ENCODE measurements at places on chromosomes 16 and 17.

GRCh38 chr17:7523033-7523432 is 25.8 kb upstream of the TNFSF12 start:
- no peak overlapping the region for H3K4me3 ChIP-seq
- no peaks in the 10 kb centered on the region for H3K36me3 ChIP-seq
- H3K27me3 ChIP-seq, result no peaks in the 10 kb centered on the region
- no peaks in the 10 kb centered on the region for H3K4me1 ChIP-seq

- no peaks in the 10 kb centered on the region for H3K27me3 ChIP-seq
- DNase-seq, result no peak
- H3K27ac ChIP-seq, result no peak overlapping the region
- H3K4me1 ChIP-seq, result peaks cover 14% of the 10 kb centered on the region
- H3K4me3 ChIP-seq, result no peak overlapping the region
- peaks cover 54% of the 10 kb centered on the region for H3K36me3 ChIP-seq
Observed at GRCh38 chr16:31131841-31132271, 3.7 kb downstream of the PRSS8 start.

GRCh38 chr17:35878361-35878760 is 1.8 kb downstream of the CCL5 start:
- H3K27ac ChIP-seq, result no peak overlapping the region
- H3K36me3 ChIP-seq, result no peaks in the 10 kb centered on the region
- no peaks in the 10 kb centered on the region for H3K27me3 ChIP-seq
- no peak for DNase-seq
- no peak overlapping the region for H3K4me3 ChIP-seq

DNA sequence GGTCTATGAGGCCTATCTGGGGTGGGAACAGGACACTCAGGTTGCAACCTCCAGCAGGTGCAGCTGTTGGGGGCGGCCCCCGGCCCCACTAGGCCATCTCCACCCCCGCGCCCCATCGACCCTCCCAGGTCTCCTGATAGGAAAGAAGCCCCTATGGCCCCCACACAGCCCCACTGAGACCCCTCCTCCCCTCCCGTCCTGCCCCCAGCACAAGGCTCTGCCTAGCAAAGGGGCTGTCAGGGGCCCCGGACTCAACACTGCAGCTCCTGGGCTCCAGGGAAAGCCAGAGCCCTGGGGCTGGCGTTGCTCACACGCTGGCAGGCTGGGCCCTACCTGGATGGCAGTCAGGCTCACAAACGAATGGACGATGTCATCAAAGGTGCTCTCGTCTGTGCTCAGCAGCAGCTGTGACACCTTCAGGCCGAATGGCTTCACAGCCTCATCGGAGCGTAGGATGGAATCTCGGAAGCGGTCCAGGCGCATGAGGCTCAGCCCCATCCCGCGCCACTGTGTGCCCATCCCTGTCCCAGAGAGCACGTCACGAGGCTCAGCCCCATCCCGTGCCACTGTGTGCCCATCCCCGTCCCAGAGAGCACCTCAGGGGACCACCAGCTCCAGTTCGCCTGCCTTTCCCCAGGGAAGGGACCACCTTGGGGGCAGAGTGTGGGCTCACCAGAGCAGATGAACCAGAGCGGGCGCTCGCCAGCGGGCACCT is 7.3 kb downstream of the FASN start:
- no peaks in the 10 kb centered on the region for H3K27me3 ChIP-seq
- H3K27ac ChIP-seq, result no peak overlapping the region
- peaks cover 10% of the 10 kb centered on the region for H3K4me1 ChIP-seq
- no peak for DNase-seq

DNA sequence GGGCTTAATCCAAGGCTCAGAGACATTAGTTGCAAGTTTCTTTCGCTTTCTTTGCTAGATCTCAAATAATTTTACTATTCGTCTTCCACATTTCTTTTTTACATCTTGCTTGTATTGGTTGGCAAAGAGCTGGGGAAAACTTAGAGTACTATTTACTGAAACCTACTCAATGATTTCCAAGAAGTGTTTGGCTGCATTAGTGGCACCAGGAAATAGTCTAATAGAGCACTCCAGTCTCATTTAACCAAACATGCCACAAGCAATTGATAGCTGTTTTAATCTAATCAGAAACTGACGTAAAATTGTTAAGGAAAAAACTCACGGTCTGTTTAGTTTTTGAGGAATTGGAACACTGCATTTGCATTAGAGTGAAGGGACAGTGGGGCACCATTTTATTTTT is 29.0 kb downstream of the NUP93 start:
- H3K4me1 ChIP-seq, result no peaks in the 10 kb centered on the region
- H3K27ac ChIP-seq, result no peak overlapping the region
- DNase-seq, result no peak
- H3K27me3 ChIP-seq, result no peaks in the 10 kb centered on the region
- H3K36me3 ChIP-seq, result peaks cover 54% of the 10 kb centered on the region

GRCh38 chr17:78498848-78499247 is 78.3 kb downstream of the DNAH17 start:
- H3K4me3 ChIP-seq, result no peak overlapping the region
- H3K36me3 ChIP-seq, result no peaks in the 10 kb centered on the region
- DNase-seq, result no peak
- H3K27me3 ChIP-seq, result peaks cover 2% of the 10 kb centered on the region
- no peaks in the 10 kb centered on the region for H3K4me1 ChIP-seq
- H3K27ac ChIP-seq, result no peak overlapping the region

- no peak overlapping the region for H3K27ac ChIP-seq
- H3K4me3 ChIP-seq, result no peak overlapping the region
- peaks cover 83% of the 10 kb centered on the region for H3K27me3 ChIP-seq
- DNase-seq, result no peak
- peaks cover 5% of the 10 kb centered on the region for H3K4me1 ChIP-seq
- H3K36me3 ChIP-seq, result no peaks in the 10 kb centered on the region
Observed at GRCh38 chr17:19537111-19537510, 3.5 kb downstream of the SLC47A1 start.

GRCh38 chr17:8153525-8153956 is 1.3 kb upstream of the PER1 start:
- no peak for DNase-seq
- H3K4me1 ChIP-seq, result peaks cover 39% of the 10 kb centered on the region
- peak overlapping the region; percentile 95 for H3K27ac ChIP-seq
- no peaks in the 10 kb centered on the region for H3K27me3 ChIP-seq
- peaks cover 22% of the 10 kb centered on the region for H3K36me3 ChIP-seq

DNA sequence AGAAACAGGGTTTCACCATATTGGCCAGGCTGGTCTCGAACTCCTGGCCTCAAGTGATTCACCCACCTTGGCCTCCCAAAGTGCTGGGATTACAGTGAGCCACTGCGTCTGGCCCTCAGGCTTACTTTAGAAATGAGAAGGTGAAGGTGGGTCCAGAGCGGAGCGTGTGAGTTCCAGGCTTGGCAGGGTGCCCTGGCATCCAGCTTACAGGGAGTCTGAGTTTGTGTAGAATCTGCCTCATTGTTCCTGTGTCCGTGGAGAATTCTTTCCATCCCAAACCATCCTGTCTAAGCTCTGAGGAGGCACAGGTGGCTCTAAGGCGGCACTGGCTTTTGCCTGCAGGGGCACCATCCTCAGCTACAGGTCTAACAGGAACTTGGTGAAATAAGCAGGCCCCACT is 50.6 kb downstream of the RAB11FIP3 start:
- peaks cover 7% of the 10 kb centered on the region for H3K36me3 ChIP-seq

DNA sequence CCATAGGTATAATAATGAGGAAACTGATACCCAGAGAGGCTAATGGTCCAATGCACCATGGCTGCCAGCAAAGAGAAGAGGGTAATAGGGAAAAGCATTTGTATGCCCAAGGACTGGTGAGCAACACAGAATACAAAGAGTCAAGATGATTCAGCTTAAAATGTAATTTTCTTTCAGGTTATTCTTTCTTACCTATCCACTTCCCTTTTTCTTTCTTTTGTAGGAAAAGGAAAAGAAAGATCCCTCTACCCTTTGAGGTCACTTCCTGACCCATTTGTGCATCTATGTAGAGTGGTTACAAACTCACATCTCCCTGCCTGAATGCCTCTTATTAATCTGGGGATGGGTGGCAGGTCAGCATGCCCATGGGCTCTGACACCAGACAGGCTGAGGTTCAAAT is 3.5 kb upstream of the PLCG2 start:
- H3K27me3 ChIP-seq, result peaks cover 52% of the 10 kb centered on the region
- no peak for DNase-seq
- H3K36me3 ChIP-seq, result no peaks in the 10 kb centered on the region
- no peaks in the 10 kb centered on the region for H3K4me1 ChIP-seq

DNA sequence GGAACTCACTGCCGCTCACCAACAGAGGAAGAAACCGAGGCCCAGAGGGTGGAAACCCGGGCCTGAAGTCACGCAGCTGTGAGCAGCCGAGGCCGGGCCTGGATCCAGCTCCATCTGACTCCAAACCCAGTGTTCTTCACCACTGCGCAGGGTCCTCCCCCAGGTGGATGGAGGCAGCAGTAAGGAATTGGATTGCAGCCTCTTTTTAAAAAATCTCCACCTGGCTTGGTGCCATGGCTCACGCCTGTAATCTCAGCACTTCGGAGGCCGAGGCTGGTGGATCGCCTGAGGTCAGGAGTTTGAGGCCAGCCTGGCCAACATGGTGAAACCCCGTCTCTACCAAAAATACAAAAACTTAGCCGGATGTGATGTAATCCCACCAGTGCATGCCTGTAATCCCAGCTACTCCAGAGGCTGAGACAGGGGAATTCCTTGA is 177.2 kb downstream of the FOXL1 start:
- no peak overlapping the region for H3K4me3 ChIP-seq
- no peaks in the 10 kb centered on the region for H3K27me3 ChIP-seq
- H3K36me3 ChIP-seq, result no peaks in the 10 kb centered on the region
- H3K4me1 ChIP-seq, result no peaks in the 10 kb centered on the region

- DNase-seq, result no peak
- no peak overlapping the region for H3K27ac ChIP-seq
- no peak overlapping the region for H3K4me3 ChIP-seq
- no peaks in the 10 kb centered on the region for H3K36me3 ChIP-seq
Observed at GRCh38 chr17:76524598-76525512, 12.7 kb downstream of the CYGB start.

DNA sequence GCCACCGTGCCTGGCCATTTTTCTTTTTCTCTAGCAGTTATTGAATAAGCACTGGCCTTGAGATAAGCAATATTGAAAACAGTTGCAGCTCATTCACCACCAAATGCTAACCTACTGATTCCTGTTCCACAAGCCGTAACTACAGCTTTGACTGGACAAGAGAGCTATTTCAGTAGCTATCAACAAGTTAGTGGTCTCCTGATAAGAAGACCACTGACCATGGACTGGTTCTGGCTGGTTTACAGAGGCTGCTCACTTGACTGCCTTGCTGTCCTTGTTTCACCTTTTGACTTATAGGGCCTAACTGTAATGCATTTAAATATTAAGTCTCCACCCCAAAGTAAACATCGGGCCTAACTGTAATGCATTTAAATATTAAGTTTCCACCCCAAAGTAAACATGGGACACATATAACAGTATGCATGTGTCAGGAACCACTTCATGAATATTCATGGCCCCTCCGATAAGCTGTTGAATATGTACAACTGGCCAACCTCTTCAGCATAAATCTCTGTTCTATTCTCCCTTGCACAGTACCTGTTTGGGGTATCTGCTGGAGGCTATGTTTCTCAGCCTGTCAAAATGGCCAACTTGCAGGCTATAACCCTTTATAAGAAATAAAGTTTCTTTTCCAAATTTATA is 94.1 kb downstream of the USP32 start:
- no peak for DNase-seq
- no peaks in the 10 kb centered on the region for H3K27me3 ChIP-seq
- H3K4me1 ChIP-seq, result no peaks in the 10 kb centered on the region
- no peak overlapping the region for H3K27ac ChIP-seq
- H3K4me3 ChIP-seq, result no peak overlapping the region

DNA sequence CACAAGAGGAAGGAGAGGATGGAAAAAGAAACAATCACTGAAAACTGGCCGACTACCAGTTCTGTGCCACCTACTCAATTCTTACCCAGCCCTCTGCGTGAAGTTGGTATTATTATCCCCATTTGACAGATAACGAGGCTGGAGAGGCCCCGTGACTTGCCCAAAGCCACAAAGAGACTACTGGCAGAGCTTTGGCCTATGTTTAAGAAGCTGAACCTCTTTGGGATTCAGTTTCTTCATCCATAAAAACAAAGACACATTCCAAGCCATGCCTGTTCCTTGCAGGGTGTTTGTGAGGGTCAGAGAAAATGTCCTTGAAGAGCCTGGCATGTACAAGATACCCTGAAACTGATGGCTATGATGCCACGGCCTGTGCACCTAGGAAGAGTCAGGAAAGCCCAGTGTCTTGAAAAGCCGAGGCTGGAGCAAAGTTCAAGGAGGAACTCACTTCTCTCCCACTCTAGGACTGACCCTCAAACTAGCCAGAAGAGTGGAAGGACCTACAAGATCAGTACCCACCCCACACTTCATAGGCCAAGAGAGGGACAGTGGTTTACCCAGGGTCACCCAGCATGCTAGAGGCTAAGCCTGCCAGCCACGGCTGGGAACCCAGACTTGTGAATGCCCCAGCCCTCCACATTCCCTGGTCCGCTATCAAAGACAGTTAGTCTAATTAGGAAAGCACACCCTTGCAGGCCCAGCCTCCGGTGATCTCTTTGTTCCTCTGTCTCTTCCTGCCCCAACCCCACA is 1.6 kb upstream of the ACSF2 start:
- DNase-seq, result no peak
- peaks cover 3% of the 10 kb centered on the region for H3K27me3 ChIP-seq
- no peak overlapping the region for H3K27ac ChIP-seq
- no peaks in the 10 kb centered on the region for H3K36me3 ChIP-seq
- no peak overlapping the region for H3K4me3 ChIP-seq

All from neuronal stem cell (in vitro differentiated cells).